ENCODE measurements at places on chromosomes 7 and 10. TPM values are rescaled to one million over a fixed set of nuclear protein-coding genes. Genes with fewer than 3 reads are reported as not detected.

DNA sequence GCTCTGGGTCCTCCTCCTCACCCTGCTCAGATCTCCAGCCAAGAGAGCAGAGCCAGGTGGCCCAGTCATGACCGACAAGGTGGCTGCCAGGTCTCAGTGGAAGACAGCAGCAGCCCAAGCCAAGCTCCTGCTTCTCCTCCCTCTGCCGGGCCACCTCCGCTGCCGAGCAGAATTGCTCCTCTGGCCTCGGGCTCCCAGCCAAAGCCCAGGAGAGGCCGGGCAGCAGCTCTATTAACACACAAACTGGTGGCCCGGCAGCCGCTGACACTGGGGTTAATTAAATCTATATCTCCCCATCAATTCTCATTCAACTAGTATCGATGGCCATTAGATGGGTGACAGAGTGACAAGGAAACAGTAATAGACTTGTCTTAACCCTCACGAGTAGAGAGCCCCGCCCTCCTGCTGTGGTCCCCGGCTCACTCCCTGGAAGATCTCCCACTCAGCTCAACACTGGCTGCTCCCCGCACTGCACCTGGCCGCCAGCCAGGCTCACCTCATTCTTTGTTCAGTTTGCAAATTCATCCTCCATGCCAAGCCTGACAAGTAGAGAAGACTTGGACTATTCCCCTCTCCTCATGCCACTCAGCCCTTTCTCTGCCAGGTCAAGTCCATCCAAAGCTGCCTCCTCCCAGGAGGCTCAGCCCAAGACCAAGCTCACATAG lies 74.1 kb upstream of the UNC5B start:
- no peak for DNase-seq

- no peak for DNase-seq
Measured at GRCh38 chr7:42238709-42239366, 1.8 kb upstream of the GLI3 start.

DNA sequence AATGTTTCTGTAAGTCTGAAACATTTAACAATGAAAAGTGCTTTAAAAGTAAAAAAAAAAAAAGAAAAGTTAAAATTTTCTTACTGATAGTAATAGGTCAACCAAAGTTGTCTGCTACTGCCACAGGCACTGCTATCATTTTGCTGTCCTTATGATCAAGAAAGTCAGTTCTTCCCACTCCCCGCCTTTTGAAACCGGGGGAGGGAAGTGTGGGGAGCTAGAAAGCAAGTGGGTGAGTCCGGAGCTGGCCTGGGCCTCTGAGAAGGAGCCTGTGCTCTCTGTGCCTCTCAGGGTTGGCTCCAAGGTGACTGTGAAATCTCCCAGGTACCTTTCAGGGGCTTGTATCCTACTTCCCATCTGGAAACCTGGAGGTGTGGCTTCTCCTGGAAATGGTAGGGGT lies 7.3 kb downstream of the C7orf57 start:
- DNase-seq: no peak

- no peak for DNase-seq
Measured at GRCh38 chr10:7872041-7872442, 53.7 kb downstream of the TAF3 start.

DNA sequence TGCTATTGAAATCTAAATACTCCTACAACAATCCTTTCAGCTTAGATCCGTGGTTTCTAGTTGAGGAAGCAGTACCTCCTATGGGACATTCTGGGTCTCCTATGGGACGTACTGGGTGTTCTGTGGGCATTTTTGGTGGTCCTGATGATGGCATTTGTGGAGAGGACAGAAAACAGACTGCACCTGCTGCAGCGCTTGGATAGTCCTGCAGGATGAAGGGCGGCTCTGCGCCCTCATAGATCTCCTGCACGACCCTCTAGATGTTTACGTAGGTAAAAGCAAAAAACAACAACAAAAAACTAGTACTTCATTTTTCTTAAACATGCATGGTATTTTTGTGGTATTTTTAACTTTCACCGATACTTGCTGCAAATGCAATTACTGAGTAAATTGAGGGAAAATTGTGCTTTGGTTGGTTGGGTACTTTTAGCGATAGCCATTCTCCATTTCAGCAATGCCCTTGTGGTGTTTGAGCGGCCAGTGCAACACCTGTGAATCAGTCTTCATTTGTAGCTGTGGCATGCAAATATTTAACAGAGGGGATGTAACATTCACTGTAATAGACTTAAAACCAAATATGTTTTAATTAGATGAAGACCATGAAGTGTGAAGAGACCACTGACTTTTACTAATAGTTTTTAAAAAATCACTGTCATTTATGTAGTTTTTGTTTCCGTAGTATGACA lies 461.2 kb downstream of the SDK1 start:
- DNase-seq: no peak

DNA sequence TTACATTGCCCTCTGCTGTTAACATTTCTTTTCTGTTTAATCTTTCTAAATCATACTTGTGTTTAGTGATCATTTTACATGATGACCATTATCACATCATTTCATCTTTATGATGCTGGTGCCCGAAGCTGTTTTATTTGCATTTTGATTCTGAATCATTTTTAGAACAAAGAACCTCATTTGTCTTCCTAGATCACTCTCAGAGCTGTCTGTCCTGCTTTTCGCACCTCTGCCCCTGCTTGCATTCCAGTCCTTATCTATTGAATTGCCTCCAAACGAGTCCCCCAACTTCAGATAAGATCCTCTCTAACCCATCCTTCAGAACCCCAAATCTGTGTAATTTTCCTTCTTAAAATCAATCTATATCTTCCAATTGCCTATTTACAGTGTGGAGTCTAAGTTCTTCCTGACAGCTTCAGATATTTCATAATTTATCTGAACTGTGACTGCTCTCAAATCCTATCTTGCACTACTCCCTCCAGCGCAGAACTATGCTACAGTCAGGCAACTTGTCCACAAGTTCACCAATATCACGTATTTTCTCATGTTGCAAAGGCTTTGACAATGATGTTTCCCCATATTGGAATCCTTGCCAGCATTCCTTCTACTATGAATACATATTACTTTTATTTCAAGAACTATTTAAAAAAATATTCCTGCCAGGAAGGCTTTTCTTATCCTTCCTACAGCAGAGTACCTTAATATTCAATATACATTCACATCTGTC lies 346.5 kb upstream of the CACNA2D1 start:
- no peak for DNase-seq

- no peak for DNase-seq
Measured at GRCh38 chr7:107025449-107026103, 18.9 kb upstream of the PRKAR2B start.

- DNase-seq: no peak
Measured at GRCh38 chr7:26583094-26583648, 281.2 kb downstream of the SKAP2 start.

The CALHM3 gene
- total RNA-seq: not detected

The CTTNBP2 gene
- total RNA-seq: 1.3 TPM

The TLX1 gene
- total RNA-seq: not detected

The OGDHL gene
- total RNA-seq: 1.00 TPM
